ENCODE measurements at places on chromosomes 2 and 18.

- no peak for DNase-seq
These were observed 5.4 kb downstream of the VIT start for GRCh38 chr2:36701918-36702317.

GRCh38 chr2:150522269-150522668, 34.8 kb upstream of the RND3 start:
- no peak for DNase-seq

DNA sequence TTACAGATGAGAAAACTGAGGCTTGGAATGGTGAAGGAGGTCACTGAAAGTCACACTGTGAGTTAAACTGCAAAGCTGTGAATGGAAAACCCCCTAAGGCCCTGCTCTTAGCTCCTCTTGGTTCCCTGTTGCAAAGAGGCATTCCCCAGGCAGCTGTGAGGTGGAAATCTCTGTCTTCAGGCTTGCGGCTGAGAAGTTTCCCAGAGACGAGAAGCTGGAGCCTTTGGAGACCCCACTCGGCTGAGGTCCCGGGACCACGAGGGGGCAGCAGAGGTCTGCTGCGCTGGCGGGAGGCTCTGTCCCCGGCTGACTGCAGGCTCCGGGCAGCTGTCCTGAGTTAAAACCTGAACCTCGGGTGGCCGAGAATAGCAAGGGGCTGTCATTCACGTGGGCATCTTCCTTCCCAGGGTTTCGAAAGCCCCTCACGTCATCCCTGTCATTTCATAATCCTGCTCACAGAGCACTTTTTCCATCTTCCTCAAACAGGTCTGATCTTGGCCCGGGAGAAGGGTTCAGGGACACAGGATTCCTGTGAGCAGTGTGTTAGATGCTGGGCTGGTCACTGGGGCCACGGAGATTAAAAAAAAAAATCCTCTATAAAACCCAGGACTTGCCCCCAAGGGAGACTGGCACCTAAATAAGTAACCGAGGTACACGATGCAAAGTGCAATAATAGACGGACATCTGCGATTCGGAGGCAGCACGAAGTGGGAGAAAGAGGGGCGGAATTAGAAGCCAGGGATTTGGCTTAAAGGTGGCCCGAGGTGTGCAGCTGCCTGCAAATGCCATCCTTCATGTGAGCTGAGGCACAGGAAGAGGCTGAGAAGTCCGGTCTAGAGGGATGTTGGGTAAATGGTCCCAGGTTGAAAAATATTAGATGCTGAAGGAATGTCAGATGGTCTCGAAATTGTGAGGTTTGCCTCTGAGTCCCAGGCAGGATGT, 24.6 kb upstream of the ATOH8 start:
- peak; percentile 41 for DNase-seq

DNA sequence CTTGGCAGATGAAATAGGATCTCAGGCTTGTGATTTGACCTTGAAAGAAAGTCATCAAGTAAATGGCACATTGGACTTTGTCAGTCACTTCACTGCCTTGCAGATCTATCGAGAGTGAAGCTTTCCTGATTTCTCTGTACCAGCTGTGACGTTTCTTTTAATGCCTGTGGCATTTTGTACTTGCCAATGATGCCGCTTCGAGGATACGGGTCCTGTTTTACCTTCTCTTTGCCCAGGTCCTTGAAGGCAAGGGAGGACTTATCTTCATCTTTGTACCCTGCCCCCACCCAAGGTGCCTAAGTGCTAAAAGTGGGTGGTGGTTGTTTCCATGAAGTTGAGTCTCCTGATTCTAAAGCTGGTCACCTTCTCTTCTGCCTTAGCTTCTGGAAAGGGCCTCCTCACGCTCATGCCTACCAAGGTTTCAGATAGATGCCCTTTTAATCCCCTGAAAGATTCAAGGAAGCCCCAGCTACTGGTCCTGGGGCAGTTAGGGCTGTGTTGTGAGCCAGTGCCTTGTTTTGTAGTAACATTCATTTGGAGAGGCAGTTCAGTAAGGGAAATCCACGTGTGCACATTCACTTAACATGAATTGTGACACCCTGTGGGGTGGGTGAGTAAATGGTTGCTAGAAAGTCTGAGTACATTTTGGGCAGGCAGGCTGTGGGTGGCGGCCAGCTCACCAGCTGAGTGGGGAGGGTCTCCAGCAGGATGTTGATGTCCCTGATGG, 6.1 kb downstream of the LBH start:
- no peak for DNase-seq

GRCh38 chr2:10575609-10576280, 114.0 kb downstream of the NOL10 start:
- DNase-seq: no peak

GRCh38 chr2:201419986-201420385, 31.3 kb downstream of the TRAK2 start:
- DNase-seq: no peak

GRCh38 chr2:127220102-127220767, at the start of gene CYP27C1:
CYP27C1 (minus strand) TSS chr2:127220299; CDS start chr2:127220270, 29 bp downstream.
- DNase-seq: no peak

GRCh38 chr18:35507192-35507591, 9.4 kb upstream of the INO80C start:
- DNase-seq: no peak

GRCh38 chr18:76958692-76959341, 136.5 kb downstream of the ZNF236 start:
- no peak for DNase-seq

DNA sequence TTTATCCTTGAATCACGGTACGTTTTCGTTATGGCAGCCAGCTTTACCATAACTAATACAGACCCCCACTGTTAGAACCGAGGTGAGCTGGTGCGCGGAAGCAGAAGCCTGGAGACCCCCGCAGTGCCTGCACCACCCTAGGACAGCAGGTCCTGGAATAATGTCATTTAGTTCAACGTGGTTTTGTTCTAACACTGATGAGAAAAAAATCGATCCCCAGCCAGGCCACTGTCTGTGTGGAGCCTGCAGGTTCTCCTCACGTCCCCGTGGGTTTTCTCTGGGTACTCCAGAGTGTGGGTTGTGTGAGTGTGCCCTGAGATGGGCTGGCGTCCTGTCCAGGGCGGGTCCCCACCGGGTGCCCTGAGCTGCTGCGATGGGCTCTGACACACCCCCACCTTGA, 69.9 kb upstream of the ST3GAL5 start:
- no peak for DNase-seq

DNA sequence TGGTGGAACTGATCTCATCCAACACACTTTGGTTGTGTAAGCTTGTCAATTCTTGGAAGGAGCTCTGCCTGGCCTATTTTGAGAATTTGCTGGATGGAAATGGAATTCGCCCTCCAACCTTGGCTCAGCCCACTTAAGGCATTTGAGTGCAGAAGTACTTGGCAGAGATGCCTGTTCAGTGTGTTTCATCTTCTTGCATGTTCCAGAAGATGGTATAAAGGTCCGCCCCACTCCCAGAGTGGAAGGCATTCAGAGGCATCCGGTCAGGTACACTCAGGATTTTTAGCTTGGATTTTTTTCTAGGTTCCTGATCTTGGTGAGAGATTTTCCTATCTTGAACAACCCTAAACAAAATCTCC, 61.3 kb upstream of the TXNDC2 start:
- DNase-seq: no peak

DNA sequence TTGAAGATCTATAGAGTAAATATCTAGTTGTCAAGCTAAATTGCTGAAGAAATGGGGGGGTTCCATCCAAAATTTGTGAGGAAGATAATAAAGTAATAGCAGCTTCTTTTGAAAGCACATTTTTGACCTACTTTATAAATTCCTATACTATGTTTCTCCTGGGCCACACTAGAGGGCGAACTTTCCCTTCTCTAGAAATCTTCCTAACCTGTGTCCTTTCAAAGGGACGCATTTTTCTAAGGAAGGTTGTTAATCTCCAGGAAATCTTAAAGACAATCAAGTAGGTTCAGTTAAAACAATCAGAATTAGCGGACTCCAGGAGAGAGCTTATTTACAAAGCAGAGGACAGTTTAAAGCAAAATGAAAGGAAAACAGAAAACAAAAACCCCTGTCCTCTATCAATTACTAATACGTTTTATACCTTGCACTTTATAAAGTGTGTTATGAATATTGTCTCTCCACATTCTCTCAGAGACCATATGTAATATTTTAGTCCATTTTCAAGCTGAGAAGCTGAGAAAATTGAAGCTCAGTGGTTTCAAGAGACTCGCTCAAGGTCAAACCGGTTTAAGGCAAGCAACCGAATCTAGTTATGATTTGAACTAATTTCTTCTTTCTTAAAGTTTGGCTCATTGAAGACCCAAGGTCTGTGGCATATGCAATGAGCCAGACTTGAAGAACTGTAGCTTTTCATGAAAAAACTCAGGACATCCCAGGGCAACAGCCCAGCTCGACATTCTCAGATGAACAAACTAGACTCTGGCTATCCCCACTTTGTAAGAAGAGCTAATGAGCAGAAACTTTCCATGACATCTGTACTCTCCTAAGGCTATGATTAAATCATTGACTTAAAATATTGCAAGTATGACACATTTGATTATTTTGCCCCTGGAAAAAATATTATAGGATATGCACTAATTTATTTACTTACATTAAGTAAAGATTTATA, 273.6 kb downstream of the PAX3 start:
- DNase-seq: no peak

GRCh38 chr2:7884338-7884737, 797.5 kb upstream of the ID2 start:
- DNase-seq: no peak

- DNase-seq: no peak
These were observed 453.3 kb upstream of the SALL3 start for GRCh38 chr18:78526275-78526674.

DNA sequence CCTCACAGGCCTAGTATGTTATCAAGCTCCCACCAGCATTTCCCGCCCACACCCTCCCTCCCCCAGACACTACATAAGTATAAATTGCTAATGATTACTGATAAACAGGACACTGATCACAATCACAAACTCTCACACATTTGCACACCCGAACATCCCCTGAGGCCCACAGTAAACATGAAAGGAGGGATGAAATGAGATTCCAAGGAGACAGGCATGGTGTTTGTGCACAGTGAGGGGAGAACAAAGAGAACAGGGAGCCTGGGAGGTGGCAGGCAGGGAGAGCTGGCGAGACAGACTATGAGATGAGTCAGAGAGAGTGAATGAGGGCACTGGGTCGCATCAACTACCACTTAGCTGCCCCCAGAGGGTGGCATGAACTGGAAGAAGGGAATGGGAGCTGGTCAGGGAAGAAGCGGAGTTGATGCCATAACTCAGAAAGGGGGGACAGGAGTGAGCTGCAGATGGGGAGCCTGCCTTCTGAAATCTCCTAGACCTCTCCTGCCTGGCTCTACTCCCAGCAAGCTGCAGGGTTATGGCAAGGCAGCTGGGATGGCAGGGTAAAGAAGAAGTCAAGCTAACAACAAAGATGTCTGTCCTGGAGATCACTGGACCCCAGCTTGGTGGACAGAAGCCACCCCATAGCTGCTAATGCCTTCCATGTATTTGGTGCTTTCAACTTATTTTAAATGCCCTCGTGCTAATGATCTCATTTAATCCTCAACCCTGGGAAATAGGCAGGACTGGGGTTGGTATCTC, 5.1 kb downstream of the KIF3C start:
- no peak for DNase-seq

- no peak for DNase-seq
These were observed 73.5 kb downstream of the ALK start for GRCh38 chr2:29847886-29848285.

- no peak for DNase-seq
These were observed 1860.6 kb upstream of the PIK3C3 start for GRCh38 chr18:40094441-40094840.

GRCh38 chr2:88639865-88640264, 12.6 kb upstream of the EIF2AK3 start:
- no peak for DNase-seq

Data from stimulated activated CD8-positive, alpha-beta memory T cell treated with anti-CD3 and anti-CD28 coated beads, Interleukin-4, amount 100 ng/mL, for 1 hour (primary cell).